ENCODE measurements at places on chromosomes 2 and 18. TPM values are rescaled to one million over a fixed set of nuclear protein-coding genes. Genes with fewer than 3 reads are reported as not detected.

The KIF5C gene
- 0.58 TPM for total RNA-seq

The DCDC2C gene
- not detected for total RNA-seq

The NDC80 gene
- total RNA-seq: 1.7 TPM

The NETO1 gene
- 0.17 TPM for total RNA-seq

The SIX3 gene
- not detected for total RNA-seq

The UGT1A10 gene
- total RNA-seq: not detected

The HOXD1 gene
- not detected for total RNA-seq

The OTOS gene
- total RNA-seq: 1.2 TPM

The ZNF385B gene
- not detected for total RNA-seq

The SNORC gene
- total RNA-seq: 0.29 TPM

The DSC1 gene
- total RNA-seq: not detected

The TMEM17 gene
- 2.8 TPM for total RNA-seq

The LIMS4 gene
- 3.6 TPM for total RNA-seq

The ARHGAP15 gene
- not detected for total RNA-seq

The CHRND gene
- not detected for total RNA-seq

The LOXHD1 gene
- not detected for total RNA-seq

The TRPM8 gene
- total RNA-seq: 0.29 TPM

The ERICH2 gene
- total RNA-seq: not detected

The AQP4 gene
- not detected for total RNA-seq

The CFAP53 gene
- total RNA-seq: 0.83 TPM

The REG3G gene
- not detected for total RNA-seq

The ABCG5 gene
- total RNA-seq: not detected

The RNF152 gene
- total RNA-seq: 14.7 TPM

The ERFE gene
- total RNA-seq: 4.2 TPM

The RNF125 gene
- total RNA-seq: 1.5 TPM

The PCARE gene
- not detected for total RNA-seq

The DNAJC5G gene
- not detected for total RNA-seq

The BMP10 gene
- not detected for total RNA-seq

The KYNU gene
- 1.2 TPM for total RNA-seq

The ASXL3 gene
- total RNA-seq: 0.66 TPM

The ACKR3 gene
- 3.0 TPM for total RNA-seq

The CAPN14 gene
- 0.33 TPM for total RNA-seq

The DPP4 gene
- total RNA-seq: 163 TPM

The TDRD15 gene
- not detected for total RNA-seq

The TRAK2 gene
- total RNA-seq: 53.4 TPM

The ZC3H8 gene
- total RNA-seq: 5.8 TPM

The ALPG gene
- total RNA-seq: not detected

The FRZB gene
- total RNA-seq: 0.44 TPM

The POTEI gene
- total RNA-seq: not detected

The SLC4A3 gene
- total RNA-seq: 1.2 TPM

The ZBTB7C gene
- total RNA-seq: not detected

The SRSF7 gene
- 151 TPM for total RNA-seq

All from smooth muscle cell of trachea (primary cell).